ENCODE measurements at places on chromosomes 4 and X. TPM values are rescaled to one million over a fixed set of nuclear protein-coding genes. Genes with fewer than 3 reads are reported as not detected.
A peak's percentile ranks its signal among the peaks of the same experiment; 100 is the strongest.

DNA sequence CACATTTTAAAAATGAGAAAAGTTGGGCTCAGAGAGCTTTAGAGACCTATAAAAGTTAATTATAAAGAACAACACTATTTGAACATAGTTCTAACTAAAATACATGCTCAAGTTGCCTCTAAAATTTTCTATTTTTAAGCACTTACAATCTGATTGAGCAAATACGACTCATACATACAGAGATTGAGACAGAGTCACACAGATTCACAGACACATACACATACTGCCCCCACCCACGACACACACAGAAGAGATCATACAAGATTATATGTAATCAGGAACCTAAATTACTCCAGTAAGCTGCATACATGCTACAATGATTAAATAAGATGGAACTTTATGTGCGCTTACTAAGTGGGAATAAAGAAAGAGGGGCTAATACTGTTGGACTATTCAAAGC lies 2.7 kb upstream of the ASB5 start:
- no peak for DNase-seq

- DNase-seq = no peak
These were observed 4.5 kb downstream of the CXXC4 start for GRCh38 chr4:104490096-104490769.

GRCh38 chr4:74930162-74930561 lies 2.8 kb upstream of the PARM1 start:
- DNase-seq = no peak

DNA sequence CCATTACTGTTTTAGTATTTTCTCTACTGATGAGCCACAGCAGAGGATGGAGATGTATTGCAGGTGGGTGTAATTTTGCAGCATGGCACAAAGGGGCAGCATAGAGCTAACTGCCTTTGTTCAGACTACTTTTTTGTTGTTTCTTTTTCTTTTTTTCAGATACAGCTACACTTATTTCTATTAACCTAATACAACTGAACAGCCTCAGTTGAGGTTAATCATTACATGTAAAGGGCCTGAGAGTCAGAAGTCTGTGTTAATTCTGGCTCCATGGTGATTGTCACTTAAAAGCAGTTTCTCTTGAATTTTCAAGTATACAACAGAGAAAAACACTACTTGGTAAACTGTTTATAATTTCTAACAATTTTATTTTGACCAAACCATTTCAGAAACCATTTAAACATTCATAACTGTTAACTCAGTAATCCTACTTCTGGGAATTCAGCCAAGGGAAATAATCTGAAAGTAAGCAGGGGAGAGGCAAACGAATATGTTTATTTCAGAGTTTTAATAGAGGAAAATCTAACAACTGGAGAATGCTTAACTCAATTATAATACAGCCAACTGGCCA lies 13.9 kb upstream of the PPEF2 start:
- no peak for DNase-seq

DNA sequence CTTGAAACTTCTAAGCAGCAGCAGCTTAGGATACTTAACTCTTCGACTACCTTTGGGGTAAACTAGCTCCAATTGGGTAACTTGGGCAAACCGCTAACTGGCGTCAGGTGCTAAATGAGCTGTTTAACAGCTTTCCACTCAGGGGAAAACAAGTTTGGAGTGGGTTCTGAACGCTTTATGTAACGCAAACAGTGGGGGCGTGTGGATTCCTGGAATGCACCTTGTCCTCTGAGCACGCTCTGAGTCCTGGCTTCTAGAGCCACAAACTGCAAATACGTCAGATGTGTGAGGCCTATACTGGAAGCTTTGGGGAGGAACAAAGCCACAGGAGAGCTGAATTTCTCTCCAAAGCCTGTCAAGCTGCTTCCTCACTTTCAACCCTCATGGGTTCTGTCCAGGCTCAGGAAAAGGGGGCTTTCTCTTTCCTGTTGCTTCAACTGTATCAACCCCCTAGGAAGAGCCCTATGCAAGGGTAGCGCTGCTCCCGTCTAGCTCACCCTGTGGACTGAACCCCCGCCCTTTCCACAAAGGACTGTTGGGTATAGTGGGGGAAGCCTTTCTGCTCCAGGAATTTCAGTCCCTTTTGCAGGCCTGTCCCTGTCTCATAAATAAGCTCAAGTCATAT lies 4.5 kb upstream of the WDR1 start:
- no peak for DNase-seq

- DNase-seq = no peak
These were observed 77.9 kb downstream of the WWC2 start for GRCh38 chr4:183177001-183177400.

GRCh38 chr4:107072836-107073736 lies 37.0 kb upstream of the DKK2 start:
- no peak for DNase-seq

DNA sequence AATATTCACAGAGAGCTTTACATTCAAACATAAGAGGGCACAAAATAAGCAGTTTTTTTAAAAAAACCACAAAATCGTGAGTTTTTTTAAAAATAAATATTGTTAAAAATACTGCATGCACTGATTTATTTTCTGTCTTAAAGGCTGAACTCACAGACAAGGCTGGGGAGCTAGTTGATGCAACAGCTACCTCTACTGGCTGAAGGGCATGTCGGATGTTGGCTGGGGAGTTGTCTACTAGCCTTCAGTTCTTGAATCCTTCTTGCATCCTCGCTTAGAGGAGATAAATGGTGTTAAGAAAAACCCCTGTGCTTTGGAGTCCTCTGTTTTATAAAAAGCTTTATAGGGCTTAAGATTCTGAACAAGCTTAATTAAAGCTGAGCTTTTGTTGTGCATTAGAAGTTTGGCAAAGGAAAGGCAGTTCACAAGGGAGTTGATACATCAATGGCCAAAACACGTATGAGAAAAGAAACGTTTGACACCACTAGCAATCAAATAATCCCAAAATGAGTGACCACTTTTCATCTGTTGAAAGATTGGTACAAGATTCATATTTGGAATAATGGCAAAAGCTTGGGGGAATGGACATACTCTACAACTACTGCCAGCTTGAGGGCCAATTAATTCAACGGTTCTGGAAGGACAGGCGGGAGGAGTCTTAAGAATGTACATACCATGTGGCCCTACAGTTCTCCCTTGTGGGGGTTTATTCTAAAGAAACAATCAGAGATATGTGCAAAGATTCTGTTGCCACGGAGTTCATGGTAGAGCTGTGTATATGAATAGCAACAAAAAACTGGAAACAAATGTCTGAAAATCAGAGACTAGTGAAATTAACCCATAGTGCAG lies 94.7 kb downstream of the SEL1L3 start:
- DNase-seq = peak; percentile 41

- DNase-seq = no peak
These were observed 120.8 kb downstream of the ANK2 start for GRCh38 chr4:113170115-113170804.

GRCh38 chrX:17613979-17614588 lies 123.2 kb upstream of the SCML1 start:
- no peak for DNase-seq

- no peak for DNase-seq
These were observed 3.7 kb downstream of the SRPX2 start for GRCh38 chrX:100647739-100648138.

- no peak for DNase-seq
These were observed 20.9 kb downstream of the HNRNPD start for GRCh38 chr4:82352825-82353366.

DNA sequence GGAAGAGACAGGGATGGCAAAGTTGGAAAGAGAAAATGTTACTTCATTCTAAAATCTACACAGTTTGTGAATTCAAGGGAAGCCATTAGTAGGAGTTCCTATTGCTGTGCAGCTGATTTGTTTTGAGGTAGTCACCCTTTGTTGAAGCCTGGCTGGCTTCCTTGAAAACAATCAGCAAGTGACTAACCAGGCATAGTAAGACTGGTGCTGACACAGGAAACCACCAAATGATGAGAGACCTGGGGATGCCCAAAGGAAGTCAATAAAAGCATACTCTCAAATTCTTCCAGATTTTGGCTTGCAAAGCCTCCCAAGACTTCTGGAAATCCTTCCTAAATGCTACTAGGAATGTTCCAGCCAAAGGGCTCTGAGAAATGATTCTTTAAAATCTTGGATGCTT lies 23.9 kb upstream of the PRDM8 start:
- DNase-seq = no peak

- DNase-seq = no peak
These were observed 73.1 kb downstream of the HHIP start for GRCh38 chr4:144718958-144719512.

DNA sequence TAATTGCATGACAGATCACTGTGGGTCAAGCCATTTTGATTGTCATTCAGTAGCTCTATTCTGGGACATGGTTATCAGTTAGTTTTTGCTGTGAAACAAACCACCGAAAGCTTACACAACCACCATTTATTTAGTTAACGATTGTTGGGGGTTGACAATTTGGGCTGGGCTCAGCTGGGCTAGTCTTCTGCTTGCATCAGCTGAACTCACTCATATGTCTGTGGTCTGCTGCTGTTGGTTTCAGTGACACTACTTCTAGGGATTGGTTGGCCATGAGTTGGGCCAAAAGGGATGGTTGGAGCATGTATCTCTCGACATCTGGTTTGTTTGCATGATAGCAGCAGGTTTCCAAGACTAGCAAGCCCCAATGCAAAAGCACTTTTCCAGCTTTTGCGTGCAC lies 5.3 kb upstream of the SMIM10 start:
- no peak for DNase-seq

DNA sequence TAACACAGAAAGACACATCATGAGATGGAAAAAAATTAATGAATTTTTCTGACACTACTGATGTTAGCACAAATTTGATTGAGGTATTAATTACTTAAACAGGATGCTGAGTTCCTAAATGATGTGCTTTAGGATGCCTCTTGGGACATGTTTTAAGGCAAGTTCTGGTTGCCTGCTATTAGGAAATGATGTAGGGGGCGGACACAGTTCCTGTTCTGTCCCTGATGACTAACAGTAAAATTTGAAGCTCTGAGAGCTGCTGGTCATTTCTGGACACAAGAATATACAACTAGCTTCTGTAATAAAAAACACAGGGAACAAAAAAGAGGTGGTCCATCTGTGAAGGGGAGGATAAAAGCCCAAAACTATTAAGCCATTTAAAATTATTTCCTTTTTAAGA lies 163.2 kb upstream of the ETNPPL start:
- DNase-seq = no peak

GRCh38 chr4:152090543-152090942 lies 329.7 kb upstream of the GATB start:
- no peak for DNase-seq

GRCh38 chr4:80271801-80272200 lies 5.3 kb downstream of the FGF5 start:
- no peak for DNase-seq

DNA sequence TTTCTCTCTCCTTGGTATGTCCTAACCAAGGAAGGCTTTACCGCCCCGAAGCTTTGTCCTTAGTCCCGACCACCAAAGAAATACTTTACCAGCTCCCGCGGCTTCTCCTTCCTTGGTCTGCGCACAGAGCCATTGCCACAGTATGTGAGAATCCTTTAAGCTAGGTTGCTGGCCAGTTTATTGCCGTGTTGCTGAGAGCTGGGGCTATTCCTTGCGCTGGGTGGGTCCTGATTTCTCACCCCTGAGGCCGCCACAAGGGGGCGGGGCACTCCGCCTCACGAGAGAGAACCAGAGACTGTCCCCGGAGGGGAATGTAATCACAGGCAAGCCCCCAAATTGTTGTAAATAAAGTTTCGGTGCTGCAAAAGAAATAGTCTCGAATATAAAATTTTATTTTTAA lies 331.0 kb upstream of the PCDH10 start:
- no peak for DNase-seq

DNA sequence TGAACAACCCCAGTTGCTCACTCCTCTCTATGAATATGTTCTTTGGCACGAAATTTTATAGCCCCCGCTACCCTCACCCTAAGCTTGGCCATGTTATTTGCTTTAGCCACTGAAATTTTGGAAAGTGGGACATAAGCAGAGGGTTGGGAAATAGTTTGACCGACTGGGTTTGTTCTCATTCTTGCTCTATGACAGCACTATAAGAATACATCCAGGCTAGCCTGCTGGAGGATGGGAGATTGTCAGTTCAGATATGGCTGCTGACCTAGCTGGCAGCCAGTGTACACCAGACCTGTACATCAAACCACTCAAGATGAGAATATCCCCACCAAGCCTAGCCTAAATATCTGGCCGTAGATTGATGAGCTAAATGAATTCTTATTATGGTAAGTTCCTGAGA lies 298.1 kb downstream of the PDGFC start:
- no peak for DNase-seq

Gene PROM1
- total RNA-seq = 30.5 TPM

Gene NPY1R
- 5.1 TPM for total RNA-seq

Gene SNX12
- 45.8 TPM for total RNA-seq

Gene S100P
- total RNA-seq = 88.9 TPM

Gene STK32B
- 12.1 TPM for total RNA-seq

Gene NAT8L
- total RNA-seq = 0.16 TPM

Gene MAP7D2
- total RNA-seq = 0.21 TPM
